ENCODE measurements at places on chromosomes 13 and 19.
A peak's percentile ranks its signal among the peaks of the same experiment; 100 is the strongest.

- no peak for DNase-seq
Measured at GRCh38 chr19:55585658-55586339, 5.2 kb upstream of the ZNF579 start.

GRCh38 chr19:6802336-6803035 lies 30.0 kb downstream of the VAV1 start:
- DNase-seq, result no peak

DNA sequence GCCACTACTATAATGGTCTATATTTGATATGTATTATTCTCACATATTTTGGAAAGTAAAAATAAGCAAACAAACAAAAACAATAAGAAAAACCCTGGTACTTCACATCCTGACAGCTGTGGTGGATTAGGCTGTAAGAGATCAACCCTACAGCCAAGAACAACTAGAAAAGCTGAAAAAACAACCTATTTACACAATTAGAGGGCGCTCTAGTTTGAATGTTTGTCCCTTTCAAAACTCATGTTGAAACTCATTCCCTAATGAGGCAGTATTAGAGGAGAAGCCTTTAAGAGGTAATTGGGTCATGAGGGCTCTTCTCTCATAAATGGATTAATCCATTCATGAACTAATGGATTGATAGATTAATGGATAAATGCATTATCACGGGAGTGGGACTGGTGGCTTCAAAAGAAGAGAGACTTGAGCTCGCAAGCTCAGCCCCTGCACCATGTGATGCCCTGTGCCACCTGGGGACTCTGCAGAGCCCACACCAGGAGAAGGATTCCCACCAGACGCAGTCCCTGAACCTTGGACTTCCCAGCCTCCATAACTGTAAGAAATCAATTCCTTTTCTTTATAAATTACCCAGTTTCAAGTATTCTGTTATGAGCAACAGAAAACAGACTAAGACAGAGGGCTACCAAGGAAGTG lies 733.9 kb upstream of the ARGLU1 start:
- DNase-seq, result no peak

GRCh38 chr13:70668293-70668692 lies 560.0 kb upstream of the KLHL1 start:
- DNase-seq, result no peak

DNA sequence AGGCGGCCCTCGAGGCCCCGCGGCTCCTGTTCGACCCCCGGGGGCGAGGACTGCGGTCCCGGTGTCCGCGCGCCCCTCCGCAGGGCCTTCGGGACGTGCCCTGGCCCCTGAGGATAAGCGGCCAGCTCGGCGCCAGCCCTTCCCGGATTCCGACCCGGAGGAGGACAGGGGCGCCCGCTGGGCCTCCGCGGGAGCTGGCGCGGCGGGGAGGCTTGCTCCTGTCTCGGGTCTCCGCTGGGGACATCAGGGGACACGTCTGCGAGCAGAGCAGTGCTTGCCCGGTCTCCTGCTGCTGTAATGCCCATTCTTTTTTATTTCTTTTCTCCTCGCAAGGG lies 829 bp downstream of the B3GLCT start:
- peak; percentile 32 for DNase-seq

All from SW 1271 (cell line).